Right ventricle myocardium superior (tissue), 1 donor: ENCODE measurements at places on chromosomes 2 and 18. TPM values are rescaled to one million over a fixed set of nuclear protein-coding genes. Genes with fewer than 3 reads are reported as not detected.

Gene SMCHD1
- 25.4 TPM for total RNA-seq

Gene ABCB11
- total RNA-seq: 0.13 TPM

Gene STARD6
- not detected for total RNA-seq

Gene CHRNG
- total RNA-seq: not detected

Gene DYNAP
- not detected for total RNA-seq

Gene MITD1
- total RNA-seq: 15.0 TPM

DNA sequence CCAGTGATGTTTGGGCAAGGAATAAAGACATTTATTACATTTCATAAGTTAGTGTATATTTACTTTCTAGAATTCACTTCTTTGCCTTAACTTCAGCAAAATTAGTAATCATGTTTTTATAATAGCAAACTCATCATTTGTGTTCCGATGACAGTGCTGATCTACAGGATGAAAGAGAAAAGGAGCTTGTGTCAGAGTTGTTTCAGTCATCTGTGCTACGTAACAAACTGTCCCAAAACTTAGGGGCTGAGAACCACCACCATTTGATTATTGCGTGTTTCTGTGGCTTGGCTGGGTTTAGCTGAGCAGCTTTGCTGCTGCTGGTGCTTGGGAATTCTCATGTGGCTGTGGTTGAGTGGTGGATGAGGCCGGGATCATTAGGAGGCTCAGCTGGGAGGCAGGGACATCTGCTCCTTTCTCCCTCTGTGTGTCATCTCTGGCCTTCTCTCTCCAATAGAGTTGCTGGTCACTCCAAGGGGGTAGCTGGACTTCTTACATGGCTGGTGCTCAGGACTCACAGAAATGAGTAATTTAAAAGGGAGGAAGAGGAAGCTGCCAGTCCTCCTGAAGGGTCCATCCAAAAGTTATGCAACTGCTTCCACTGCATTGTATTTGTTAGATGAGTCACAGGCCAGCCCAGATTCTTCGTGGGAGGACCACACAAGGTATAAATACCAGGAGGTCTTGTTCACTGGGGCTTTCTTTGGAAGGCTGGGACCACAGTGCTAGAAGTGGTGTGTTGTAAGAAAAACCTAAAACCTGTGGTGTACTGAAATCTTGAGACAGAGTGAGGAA, 43.4 kb upstream of the HAAO start:
- no peak for DNase-seq

GRCh38 chr18:78873926-78874500, 105.6 kb upstream of the SALL3 start:
- DNase-seq: no peak

DNA sequence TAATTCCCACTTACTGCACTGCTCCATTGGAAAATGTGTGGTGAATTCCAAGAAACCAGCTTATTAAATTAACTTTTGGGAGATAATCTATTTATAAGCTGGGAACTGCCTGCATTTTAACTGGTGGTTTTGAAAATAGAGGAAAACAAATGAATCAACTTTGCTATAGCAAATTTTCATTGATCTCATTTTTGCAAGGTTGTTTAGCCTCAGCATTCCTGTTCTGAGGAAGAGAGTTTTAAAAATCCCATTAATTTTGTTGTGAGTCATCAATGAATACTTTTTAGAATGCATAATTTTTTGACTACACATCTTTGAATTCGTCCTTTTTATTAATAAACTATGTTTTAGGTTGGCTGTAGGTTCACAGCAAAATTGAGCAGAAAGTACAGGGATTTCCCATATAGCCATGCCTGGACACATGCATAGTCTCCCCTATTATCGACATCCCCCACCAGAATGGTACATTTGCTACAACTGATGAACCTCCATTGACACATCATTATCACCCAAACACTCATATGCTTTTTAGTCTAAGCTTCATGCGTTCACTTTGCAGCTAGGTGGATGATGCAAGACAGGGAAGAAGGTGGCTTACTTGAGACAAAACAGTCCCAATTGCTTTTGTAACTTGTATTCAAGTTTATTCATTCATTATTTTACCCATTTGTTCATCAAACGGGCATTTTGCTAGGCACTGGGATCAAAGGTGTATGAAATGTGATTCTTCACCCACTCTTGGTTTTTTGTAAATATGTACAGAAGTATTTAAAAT, 106.9 kb downstream of the ZNF521 start:
- no peak for DNase-seq

DNA sequence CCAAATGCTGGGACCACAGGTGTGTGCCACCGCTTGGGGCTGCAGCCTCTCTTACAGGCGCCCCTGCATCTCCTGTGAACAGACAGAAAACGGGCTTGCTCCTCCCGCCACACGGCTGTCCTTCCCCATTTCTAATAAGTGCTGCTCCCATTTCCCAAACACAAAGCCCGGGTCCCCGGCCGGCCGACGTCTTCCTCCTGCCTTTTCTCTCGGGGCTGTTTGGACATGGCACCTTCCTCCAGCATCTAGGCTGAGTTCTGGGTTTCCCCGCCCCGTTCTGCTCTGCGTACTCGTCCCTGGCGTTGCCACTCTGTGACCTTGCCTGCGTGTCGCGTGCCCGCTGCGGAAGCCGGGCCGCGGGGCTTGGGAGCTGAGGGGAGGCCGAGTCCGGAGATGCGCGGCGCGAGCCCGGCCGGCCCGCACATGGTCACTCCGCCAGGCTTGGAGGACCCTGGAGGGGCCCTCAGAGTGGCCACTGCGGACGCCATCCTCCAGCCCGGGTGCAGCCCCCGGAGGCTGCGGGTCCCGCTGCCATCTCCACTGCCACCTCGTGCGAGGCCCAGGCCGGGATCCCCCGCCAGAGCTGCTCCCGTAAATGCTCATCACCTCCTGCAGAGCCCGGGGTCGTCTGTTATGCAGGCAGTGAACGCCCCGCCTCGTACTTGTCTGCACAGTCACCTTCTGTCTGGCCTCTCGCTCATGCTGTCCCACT, 26.3 kb downstream of the PRELID3A start:
- DNase-seq: no peak

DNA sequence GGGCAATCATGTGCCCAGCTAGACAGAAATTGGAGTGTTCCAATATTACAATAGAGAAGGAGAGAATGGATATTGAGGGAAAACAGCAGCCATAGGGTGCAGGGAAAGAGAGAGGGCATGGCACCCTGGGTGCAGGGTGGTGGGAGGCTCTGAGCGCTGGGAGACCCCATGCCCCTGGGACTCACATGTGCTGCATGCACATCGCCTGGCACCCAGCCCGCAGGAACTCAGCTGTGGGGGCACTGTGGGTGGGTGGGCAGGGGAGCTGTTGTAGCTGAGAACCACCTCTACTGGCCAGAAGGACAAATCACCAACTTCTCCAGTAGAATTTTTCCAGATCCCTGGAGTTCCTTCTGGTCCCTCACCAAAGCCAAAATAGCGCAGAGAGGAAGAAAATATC, 7.2 kb upstream of the NEURL3 start:
- no peak for DNase-seq

GRCh38 chr2:49831698-49832367, 677.5 kb upstream of the FSHR start:
- DNase-seq: no peak

DNA sequence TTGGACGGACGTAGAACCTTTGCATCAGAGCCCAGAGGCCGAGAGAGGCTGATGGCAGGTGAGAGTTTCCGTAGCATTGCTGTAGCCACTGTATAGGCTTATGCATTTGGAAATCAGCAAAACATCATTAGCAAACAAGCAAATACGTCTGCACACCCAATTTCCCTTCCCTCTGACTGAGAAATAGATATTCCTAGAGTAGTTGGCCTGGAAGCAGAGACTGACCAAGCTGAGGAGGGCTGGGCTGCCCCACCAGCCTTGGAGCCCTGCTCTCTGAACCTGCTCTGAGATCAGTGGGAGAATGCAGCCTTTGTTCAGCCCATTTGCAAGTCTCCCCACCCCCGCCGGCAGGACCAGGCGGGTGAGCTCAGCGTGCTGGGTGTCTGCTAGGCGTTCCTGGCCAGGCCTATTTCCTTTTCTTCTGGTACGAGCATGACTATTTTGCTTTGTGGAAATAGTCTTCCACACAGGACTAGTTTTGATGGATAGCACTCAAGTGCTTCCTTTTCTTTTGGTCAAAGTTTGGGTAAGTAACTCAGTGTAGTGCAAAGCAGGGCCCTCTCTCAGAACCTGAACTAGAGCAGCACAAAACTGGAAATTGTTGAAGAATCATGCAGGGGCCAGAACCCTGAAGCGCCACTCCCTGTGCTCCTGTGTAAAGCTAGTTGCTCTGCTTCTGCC, 21.9 kb upstream of the RNF149 start:
- DNase-seq: peak; percentile 75

DNA sequence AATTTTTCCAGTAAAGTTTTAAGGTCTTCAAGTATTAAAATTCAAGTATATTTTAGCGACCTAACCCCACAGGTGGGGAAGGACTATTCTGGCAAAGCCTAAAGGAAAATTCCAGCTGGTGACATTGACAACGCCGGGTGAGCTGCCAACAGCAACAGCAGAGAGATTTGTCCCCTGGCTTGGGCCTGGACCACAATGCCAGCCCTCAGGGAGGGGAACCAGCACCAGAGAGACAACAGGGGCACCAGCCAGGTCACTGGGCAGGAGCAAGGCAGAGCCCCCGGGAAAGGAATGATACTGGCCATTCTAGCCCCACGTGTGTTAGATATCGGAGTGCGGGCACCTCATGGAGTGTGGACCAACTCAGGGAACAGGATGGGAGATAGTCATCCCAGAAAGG, 95.7 kb downstream of the ARMC9 start:
- DNase-seq: peak; percentile 68

- DNase-seq: no peak
These were observed 19.1 kb upstream of the STPG4 start for GRCh38 chr2:47173986-47174732.

- no peak for DNase-seq
These were observed 690.9 kb downstream of the TDRD15 start for GRCh38 chr2:21814588-21815149.

DNA sequence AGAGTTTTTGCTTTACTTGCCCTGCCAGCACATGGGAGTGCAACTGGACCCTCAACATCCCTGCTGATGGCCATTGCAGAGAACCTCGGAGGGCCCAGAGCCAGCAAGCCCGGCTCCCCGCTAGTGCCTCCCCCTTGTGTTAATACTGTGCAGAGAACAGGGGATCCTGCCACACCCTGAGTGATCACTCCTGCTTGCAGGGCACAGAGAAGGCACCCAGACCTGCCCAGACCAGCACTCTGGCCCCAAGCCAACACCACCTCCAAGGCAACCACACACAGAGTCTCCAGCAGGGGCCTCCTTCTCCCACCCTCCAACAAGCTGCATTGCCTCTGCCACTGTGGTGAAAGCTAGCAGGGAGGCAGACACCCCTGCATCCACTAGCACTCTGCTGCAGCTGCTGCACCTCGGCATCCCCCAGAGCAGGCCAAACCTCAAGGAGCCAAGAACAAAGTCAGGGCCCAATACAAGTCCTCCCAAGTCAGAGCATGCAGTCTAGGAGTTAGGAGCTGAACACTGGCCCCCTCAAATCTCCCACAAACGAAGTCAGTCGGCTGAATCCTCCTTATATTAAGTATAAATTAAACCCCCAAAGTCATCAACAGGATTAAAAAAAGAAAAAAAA, 157.7 kb downstream of the CCDC178 start:
- no peak for DNase-seq

DNA sequence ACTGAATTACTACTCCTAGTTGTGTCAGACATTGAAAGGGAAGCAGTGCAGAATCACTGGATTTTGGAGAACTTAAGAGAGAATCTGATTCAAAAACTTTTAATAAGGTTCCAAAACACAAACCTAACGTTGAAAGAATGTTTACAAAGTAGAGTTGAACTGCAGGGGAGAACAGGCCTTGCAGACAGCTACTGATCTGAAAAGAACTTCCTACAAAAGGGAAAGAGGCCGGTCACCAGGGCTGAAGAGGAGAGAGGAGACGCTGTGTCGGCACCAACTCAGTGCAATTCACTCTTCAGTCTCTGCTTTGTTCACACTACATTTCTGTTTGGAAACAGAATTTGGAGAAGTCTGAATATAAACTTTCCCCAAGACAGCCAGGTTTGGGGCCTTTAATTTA, 124.0 kb downstream of the GAREM1 start:
- DNase-seq: no peak

DNA sequence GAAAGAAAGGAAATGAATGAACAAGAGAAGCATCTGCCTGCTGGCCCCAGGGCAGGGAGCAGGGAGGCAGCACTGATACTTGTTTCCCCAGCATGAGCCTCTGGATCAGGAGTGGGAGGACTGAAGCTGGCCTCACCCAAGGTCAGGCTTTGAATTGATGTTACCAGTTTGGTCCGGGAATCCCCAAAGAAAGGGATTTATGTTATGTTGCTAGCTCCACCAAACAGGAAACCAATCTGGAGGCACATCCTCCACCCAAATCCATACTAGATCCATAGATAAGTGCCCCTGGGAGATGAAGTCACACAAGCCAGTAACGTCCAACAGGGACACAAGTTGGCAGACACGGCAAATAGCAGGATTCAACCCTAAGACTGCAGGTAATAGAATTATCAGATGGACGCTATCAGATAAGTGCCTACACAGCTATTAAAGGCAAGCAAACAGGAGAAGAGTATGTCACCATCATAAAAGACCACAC, 85.9 kb downstream of the MTCL1 start:
- DNase-seq: no peak

DNA sequence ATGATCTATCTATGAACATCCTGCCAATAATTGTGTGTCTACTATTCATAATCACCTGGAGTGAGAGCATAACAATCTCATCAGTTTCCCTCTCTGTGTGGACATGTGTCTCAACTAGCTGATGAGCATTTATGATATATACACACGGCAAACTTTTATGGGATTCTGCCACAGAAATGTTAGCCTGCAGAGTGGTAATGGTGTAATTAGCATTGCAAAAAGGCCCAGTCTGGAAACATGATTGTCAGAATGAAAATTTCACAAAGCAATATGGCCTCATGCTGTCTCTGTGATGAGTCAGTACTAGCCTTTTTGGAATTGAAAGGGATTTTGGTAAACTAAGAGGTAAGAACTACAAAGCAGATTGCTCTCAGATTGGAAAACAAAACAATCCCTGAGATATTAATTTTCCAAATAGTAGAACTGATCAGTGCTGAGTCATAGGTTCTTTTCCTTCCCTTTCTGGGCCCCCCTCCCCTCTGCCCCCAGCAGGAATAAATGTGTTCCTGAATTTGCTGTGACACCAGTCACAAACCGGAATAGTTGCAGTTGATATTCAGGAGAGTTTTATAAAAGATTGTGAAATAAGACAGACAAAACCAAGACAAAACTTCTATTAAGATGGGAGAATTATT, 189.2 kb downstream of the OSR1 start:
- no peak for DNase-seq

DNA sequence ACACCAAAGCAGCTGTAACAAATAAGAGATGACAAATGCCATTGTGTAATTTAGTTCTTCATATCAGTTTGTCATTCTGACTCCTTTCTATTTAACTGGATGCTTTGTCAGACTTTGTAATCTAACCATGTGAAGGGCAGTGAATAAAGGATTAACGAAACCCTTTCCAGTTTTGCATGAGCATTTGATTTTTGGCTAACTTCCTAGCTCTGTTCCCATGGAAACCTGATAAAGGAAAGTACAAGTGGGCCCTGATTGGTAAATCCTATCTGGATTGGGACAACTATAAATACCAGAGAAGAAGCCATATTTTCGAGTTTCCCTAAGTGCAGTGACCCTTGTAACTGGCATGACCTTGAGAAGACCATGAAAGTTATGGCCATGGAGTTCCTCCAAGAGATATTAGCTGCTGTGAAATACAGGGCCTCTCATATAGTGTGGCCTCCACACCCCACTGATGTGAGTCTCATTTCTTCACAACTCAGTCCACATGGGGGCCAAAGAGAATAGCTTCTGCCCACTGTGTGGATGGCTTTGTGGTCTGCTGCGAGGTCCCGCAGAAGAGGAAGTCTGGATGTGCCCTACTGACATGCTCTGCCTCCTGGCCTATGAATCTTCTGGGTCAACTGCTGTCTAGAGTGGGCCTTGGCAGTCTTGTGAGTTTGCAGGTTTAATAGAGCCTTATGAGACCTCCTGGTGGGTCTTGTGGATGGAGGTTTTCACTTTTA, 38.2 kb upstream of the CYP1B1 start:
- DNase-seq: no peak
